ENCODE measurements at places on chromosomes 3 and 15. TPM values are rescaled to one million over a fixed set of nuclear protein-coding genes. Genes with fewer than 3 reads are reported as not detected.

The DPPA2 gene
- 0.42 TPM for total RNA-seq

GRCh38 chr3:128606094-128606493 is 44.5 kb downstream of the RPN1 start:
- H3K36me3 ChIP-seq, result no peaks in the 10 kb centered on the region
- no peaks in the 10 kb centered on the region for H3K27me3 ChIP-seq
- H3K27ac ChIP-seq, result no peak overlapping the region

- H3K27me3 ChIP-seq, result peaks cover 4% of the 10 kb centered on the region
- DNase-seq, result no peak
- H3K4me1 ChIP-seq, result peaks cover 8% of the 10 kb centered on the region
- no peak overlapping the region for H3K4me3 ChIP-seq
- H3K36me3 ChIP-seq, result peaks cover 7% of the 10 kb centered on the region
Measured at GRCh38 chr3:197733042-197733441, 3.7 kb downstream of the RUBCN start.

GRCh38 chr3:132628157-132628556 is 31.1 kb downstream of the ACKR4 start:
- H3K36me3 ChIP-seq, result no peaks in the 10 kb centered on the region
- no peaks in the 10 kb centered on the region for H3K27me3 ChIP-seq
- no peak overlapping the region for H3K4me3 ChIP-seq
- H3K4me1 ChIP-seq, result no peaks in the 10 kb centered on the region

DNA sequence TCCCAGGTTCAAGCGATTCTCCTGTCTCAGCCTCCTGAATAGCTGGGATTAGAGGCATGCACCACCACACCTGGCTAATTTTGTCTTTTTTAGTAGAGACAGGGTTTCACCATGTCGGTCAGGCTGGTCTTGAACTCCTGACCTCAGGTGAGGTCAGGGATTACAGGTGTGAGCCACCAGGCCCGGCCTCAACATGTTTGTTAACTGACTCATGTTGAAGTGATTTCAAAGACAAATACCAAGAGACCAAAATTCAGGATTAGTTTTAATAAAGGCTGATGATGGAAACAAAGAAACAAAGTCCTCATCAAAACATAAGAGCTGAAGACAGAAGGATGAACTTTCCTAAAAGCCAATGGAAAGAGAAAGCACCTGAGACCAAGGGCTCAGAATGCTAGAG is 36.5 kb downstream of the SLC12A6 start:
- no peak overlapping the region for H3K4me3 ChIP-seq
- H3K4me1 ChIP-seq, result peaks cover 3% of the 10 kb centered on the region
- DNase-seq, result no peak
- no peak overlapping the region for H3K27ac ChIP-seq

All from glutamatergic neuron (in vitro differentiated cells).